ELF-1 (cell line): ENCODE measurements at places on chromosomes 6 and 20.

GRCh38 chr20:14561741-14562221 lies 224.4 kb upstream of the FLRT3 start:
- DNase-seq, result no peak

DNA sequence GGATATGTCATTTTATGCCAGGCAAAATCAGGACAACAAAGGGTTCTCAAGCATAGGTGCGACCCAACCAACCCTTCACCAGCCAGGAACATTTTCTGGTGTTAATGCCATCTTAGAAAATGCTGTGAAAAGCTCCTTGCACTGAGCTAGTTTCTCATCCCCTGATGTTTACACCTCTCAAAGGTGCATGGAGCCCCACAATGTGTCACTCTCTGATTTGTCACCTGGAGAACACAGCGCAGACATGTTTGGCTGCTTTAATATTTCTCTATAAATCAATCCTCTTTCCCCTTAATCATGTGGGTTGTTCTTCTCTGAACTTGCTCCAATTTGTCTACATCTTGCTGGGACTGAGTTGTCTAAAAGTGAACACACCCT lies 244.3 kb downstream of the TSHZ2 start:
- DNase-seq, result no peak

GRCh38 chr20:10369723-10370090 lies 64.3 kb downstream of the MKKS start:
- no peak for DNase-seq

DNA sequence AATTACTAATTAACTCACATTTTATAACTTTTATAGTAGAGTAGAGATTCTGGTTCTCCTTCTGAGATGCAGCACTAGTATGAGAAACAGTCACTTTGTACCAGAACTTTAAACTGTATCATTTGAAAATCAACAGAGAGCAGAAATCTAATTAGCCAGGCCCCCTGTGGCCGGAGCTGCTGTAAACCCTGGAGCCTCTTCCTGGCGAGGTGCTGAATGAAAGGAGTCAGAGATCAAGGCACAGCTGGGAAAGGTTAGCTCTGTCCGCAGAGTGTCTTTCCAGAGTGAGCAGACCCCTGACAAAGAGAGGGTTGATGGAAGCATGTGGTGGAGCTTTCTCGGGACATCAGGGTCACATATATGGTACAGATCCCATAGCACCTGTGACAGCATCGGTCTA lies 703.8 kb downstream of the RFPL4B start:
- peak; percentile 60 for DNase-seq

DNA sequence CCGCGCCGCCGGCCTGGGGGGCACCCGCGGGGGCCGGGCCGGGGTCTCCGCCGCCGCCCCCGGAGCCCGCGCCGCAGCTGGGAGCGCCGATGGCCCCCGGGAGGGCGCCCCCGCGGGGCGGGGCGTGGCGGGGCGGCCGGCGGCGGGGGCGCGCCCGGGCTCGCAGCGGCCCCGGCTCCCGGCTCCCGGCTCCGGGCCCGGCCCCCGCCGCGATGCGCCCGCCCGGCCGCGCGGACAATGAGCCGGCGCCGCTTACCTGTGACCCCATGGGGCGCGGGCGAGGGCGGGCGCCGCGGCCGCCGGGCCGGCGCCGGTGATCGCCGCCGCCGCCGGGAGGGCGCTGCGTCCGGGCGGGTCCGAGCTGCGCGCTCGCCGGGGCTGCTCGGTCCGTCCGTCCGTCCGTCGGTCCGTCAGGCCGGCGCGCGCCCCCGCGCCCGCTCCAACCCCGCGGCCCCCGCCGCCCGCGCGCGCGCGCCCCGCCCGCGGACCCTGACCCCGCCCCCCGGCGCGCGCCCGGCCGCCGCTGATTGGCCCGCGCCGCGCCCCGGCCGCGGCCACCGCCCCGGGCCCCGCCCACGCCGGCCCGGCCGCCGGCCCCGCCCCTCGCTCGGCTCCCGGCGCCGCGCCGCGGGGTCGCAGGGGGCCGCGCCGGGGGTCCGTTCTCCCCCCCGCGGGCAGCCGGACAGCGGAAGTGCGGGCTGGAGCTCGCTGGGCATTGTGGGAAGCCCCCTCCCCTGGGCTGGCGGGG lies at the start of gene ZBTB46:
ZBTB46 (minus strand) TSS at position 424 of the 748 bp plus-strand sequence. CDS start 40,507 bp downstream, outside the sequence.
- no peak for DNase-seq

DNA sequence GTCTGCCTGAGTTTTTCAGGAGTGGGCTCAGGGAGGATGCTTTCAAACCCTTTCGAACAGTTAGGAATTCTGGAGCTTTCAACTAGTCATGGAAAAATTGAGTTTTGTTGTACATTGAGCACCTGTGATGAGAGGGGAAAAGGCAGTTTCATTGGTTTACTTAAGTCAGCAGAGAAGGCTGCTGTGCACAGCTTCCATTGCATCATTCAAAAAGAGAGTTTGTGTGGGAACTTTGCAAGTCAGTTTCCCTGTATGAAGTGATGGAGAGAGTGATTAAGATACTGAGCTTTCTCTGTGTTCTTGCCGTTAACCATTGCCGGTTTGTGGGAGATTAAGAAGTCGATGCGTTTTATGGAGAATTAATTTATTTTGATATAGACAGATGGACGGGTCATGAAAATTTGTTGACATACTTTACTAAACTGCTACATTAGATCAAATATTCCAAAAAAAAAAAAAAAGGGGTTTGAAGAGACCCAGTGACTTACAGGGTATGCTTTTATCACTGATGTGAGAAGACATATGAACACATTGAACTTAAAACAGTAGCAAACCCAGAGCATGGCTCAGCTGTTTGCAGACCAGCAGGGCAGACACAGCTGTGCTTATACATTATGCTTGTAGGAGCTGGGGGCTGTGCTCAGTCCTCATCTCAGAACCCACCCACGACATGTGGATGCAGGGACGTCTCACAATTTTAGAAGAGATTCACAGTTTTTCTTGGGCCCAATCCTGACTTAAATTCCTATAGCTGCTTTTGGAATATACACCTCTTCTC lies 234.1 kb downstream of the SOX4 start:
- DNase-seq, result no peak

DNA sequence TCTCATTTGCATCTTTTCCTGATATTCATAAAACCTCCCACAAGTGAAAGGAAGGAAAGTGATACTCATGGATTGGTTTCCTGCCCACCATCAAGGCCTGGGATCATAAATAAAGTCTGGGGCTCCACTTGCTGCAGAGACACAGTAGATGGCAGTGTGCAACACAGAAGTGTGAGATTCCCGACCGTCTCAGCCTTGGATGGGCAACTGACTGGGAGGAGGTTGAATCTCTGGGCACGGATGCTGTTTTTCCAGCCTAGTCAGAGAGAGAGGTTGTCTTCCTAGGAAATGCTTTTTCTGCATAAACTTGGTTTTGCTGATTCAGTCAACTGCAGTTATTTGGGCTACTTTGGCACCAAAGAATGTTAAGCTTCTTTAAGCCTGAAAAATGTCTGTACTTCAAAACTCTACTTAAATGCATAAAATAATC lies 9.9 kb upstream of the RFPL4B start:
- DNase-seq, result peak; percentile 56

GRCh38 chr6:151205721-151206600 lies 33.8 kb upstream of the AKAP12 start:
- DNase-seq, result no peak

GRCh38 chr6:149127212-149127611 lies 190.3 kb upstream of the TAB2 start:
- DNase-seq, result no peak

DNA sequence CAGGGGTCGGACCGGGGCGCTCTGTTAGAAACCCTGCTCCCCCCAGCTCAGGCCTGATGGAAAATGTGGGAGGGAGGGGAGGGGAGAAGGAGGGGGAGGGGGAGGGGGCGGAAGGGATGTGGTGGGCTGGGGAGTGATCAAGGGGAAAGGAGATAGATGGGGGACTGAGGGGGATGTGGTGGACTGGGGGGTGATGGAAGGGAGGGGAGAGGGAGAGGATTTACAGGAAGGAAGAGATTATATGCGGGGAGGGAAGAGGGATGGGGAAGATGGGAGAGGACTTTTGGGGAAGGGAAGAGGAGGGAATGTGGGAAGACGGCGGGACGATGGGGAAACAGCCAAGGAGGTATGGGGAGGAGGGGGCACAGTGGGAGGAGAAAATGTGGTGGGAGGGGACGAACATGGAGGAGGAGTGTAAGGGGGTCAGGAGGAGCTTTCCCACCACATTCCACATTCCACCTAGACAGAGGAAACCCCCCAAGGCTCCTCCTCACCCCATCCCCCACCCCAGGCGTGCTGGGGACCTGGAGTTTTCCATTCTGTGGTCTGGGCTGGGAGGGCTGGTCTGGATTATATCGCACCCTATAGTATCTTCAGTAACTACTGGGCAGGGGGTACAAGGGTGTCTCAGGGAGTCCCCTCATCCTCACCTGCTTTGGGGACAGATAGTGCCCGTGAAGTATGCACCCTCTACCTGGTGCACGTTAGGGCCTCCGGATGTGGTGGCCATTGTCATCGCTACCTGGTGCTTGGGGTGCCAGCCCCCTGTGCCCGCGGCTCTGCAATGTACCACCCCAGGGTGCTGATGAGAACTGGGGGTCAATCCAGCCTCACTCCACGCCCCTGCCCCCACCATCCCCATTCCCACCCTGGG lies 578 bp upstream of the PTGIS start:
- DNase-seq, result peak; percentile 87

DNA sequence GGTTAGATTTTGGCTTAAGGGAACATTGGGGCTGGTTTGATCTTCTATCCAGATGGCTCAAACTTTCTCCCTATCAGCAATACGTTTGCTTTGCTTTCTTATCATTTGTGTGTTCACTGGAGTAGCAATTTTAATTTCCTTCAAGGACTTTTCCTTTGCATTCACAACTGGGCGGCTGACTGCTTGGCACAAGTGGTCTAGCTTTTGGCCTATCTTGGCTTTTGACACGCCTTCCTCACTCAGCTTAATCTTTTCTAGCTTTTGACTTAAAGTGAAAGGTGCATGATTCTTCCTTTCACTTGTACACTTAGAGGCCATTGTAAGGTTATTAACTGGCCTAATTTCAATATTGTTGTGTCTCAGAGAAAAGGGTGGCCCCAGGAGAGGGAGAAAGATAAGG lies 254.9 kb downstream of the PLCB1 start:
- no peak for DNase-seq

DNA sequence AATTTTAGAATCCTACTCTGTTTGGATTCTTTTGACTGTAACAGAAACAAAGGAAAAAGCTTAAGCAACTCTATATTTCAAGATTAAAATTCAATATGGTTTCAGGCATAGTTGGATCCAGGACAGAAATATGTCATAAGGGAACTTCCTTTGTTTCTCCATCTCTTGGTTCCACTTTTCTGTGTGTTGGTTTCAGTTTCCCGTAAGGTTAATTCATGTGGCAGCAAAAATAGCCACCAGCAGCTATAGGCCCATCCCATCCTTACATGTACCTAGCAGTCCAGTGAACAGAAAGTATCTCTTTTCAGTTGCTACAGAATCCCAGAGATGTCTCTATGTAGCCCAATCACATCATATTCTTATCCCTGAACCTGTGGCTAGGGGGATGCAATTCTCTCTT lies 8.8 kb upstream of the FAM8A1 start:
- DNase-seq, result no peak

GRCh38 chr6:44332585-44332984 lies 9.9 kb upstream of the SPATS1 start:
- no peak for DNase-seq

- DNase-seq, result no peak
Measured at GRCh38 chr6:6971369-6971768, 136.4 kb upstream of the RREB1 start.

- DNase-seq, result no peak
Measured at GRCh38 chr6:99348288-99349170, 945 bp downstream of the FAXC start.

- DNase-seq, result no peak
Measured at GRCh38 chr6:163463795-163464194, 49.3 kb downstream of the QKI start.
